ENCODE measurements at places on chromosomes 2 and 18. TPM values are rescaled to one million over a fixed set of nuclear protein-coding genes. Genes with fewer than 3 reads are reported as not detected.

- no peak overlapping the region for H3K27ac ChIP-seq
- no peak overlapping the region for H3K4me3 ChIP-seq
- no peaks in the 10 kb centered on the region for H3K4me1 ChIP-seq
- no peaks in the 10 kb centered on the region for H3K27me3 ChIP-seq
- DNase-seq, result no peak
Measured at GRCh38 chr2:127321303-127321702, 27.4 kb upstream of the ERCC3 start.

DNA sequence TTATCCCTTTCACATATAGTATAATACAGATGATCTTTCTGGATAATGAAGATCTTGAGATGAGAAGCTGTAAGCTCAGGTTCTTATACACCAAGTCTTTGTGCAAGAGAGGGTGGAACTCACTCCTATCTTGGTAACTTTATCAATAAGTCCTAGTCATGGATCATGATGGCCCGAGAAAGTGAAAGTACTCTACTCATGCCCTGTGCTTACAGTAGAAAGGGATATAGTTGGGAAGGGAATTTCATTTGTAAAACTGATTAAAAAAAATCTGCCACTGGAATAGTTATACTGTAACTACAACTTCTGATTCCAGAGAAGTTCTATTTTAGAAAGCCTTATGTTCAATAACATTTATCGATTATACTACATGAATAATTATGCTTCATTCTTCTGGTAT, 51.8 kb downstream of the MYO3B start:
- H3K27me3 ChIP-seq, result no peaks in the 10 kb centered on the region
- H3K36me3 ChIP-seq, result no peaks in the 10 kb centered on the region
- H3K27ac ChIP-seq, result no peak overlapping the region
- H3K4me3 ChIP-seq, result no peak overlapping the region
- no peaks in the 10 kb centered on the region for H3K4me1 ChIP-seq
- DNase-seq, result no peak

- H3K4me1 ChIP-seq, result peaks cover 78% of the 10 kb centered on the region
- H3K27ac ChIP-seq, result peak overlapping the region; percentile 66
- H3K4me3 ChIP-seq, result no peak overlapping the region
- H3K27me3 ChIP-seq, result no peaks in the 10 kb centered on the region
- no peaks in the 10 kb centered on the region for H3K36me3 ChIP-seq
Measured at GRCh38 chr2:237699870-237700511, 72.6 kb downstream of the LRRFIP1 start.

GRCh38 chr2:235754357-235755207, 260.7 kb downstream of the AGAP1 start:
- H3K27me3 ChIP-seq, result no peaks in the 10 kb centered on the region
- no peaks in the 10 kb centered on the region for H3K4me1 ChIP-seq
- no peak overlapping the region for H3K27ac ChIP-seq
- DNase-seq, result no peak
- H3K4me3 ChIP-seq, result no peak overlapping the region
- no peaks in the 10 kb centered on the region for H3K36me3 ChIP-seq

DNA sequence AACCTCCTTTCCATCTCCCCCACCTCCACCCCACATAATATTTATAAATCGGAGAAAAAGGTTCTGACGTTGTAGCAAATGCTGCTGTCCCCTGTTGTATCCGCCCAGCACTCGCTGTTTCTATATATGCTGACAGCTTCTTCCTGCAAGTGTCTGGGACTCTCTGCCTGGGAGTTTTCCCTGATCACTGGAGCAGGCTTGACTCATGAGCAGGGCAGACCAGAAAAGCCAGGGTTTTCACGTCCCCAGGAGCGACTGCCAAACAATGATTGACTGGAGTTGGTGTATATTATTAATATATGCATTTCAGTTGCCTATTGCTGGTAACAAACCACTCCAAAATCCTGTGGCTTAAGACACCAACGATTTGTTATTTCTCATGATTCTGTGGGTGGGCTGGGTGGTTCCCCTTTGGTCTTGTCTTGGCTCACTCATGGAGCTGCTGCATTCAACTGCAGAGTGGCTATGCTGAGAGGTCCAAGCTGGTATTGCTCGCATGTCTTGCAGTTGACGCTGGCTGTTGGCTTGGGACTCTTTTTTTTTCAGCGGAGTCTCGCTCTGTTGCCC, 21.2 kb upstream of the ASXL2 start:
- no peaks in the 10 kb centered on the region for H3K36me3 ChIP-seq
- H3K27me3 ChIP-seq, result no peaks in the 10 kb centered on the region
- H3K27ac ChIP-seq, result no peak overlapping the region

DNA sequence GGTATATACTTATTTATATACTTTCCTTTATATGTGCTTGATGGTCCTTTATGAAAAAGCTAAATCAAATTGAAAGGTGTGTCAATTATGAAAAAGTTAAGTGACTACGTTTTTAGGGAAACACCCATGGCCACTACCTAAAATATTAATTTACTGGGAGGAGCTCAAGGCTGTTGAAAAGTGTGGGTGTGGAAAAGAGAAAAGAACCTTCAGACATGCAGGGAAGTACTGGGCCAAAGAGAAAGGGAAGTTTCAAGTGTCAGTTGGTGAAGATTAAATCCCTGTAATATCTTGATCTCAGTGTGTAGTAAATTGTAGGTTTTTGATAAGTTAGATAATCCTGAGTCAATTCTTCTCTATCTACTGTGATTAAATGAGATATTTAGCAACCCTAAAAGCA, 6.2 kb upstream of the GKN1 start:
- H3K27me3 ChIP-seq, result no peaks in the 10 kb centered on the region
- H3K27ac ChIP-seq, result no peak overlapping the region
- H3K4me3 ChIP-seq, result no peak overlapping the region
- H3K4me1 ChIP-seq, result no peaks in the 10 kb centered on the region
- DNase-seq, result no peak
- H3K36me3 ChIP-seq, result no peaks in the 10 kb centered on the region

GRCh38 chr2:109523121-109523520, 90.6 kb downstream of the SEPTIN10 start:
- no peaks in the 10 kb centered on the region for H3K4me1 ChIP-seq
- no peaks in the 10 kb centered on the region for H3K27me3 ChIP-seq
- no peak overlapping the region for H3K4me3 ChIP-seq
- H3K36me3 ChIP-seq, result no peaks in the 10 kb centered on the region
- no peak overlapping the region for H3K27ac ChIP-seq

- no peak overlapping the region for H3K4me3 ChIP-seq
- no peak for DNase-seq
- no peaks in the 10 kb centered on the region for H3K36me3 ChIP-seq
- no peak overlapping the region for H3K27ac ChIP-seq
Measured at GRCh38 chr18:63017076-63017475, 301.7 kb downstream of the PHLPP1 start.

GRCh38 chr18:55286257-55286825, 301.7 kb downstream of the TCF4 start:
- no peak overlapping the region for H3K27ac ChIP-seq
- no peaks in the 10 kb centered on the region for H3K36me3 ChIP-seq

- peak overlapping the region; percentile 53 for H3K4me3 ChIP-seq
- no peak for DNase-seq
- H3K27me3 ChIP-seq, result no peaks in the 10 kb centered on the region
- peak overlapping the region; percentile 66 for H3K27ac ChIP-seq
- peaks cover 50% of the 10 kb centered on the region for H3K4me1 ChIP-seq
- no peaks in the 10 kb centered on the region for H3K36me3 ChIP-seq
Measured at GRCh38 chr18:48161911-48162698, 231.6 kb upstream of the SMAD2 start.

DNA sequence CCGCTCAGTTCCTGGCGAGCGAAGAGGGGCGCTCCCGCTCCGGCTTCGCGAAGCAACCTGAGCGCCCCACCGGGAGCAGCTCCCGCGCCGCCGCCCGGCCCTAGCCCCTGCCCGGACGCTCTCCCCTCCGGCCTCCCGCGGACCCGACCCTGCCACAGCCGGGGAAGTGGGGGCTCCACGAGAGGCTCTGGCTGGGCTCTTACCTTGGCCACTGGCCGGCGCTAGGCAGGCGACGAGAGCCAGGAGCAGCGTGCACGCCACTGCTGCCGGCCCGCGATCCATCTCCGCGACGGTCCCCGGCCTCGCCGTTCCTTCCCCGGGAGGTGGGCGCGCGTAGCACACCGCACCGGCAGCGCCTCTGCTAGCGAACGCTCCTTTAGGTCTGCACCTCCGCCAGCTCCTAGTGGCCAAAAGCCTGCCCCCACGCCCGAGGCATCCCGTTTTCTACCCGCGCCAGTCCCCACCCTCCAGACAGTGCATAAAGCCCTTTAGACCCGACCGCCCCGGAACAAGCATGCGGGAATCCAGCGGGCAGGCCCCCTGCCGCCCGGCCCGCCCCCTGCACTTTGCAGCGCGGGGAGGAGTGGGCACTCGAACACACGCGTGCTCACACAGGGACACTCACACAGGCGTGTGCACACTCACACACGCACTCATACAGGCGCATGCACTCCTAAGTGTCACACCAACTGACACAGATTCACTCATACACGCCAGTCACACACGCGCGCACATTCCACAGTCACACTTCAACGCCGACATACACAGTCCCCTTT, at the start of gene LRP2:
LRP2 (minus strand) TSS at position 417 of the 776 bp plus-strand sequence; CDS start at position 282, 135 bp downstream.
- peak; percentile 79 for DNase-seq
- no peaks in the 10 kb centered on the region for H3K27me3 ChIP-seq
- H3K4me1 ChIP-seq, result peaks cover 30% of the 10 kb centered on the region
- H3K4me3 ChIP-seq, result peak within 1 kb of the TSS; percentile 70
- H3K27ac ChIP-seq, result peak within 1 kb of the TSS; percentile 95
- H3K36me3 ChIP-seq, result no peaks in the 10 kb centered on the region

PLEK gene
- total RNA-seq, result 12.0 TPM

XIRP2 gene
- total RNA-seq, result not detected

TMEM17 gene
- 3.8 TPM for total RNA-seq
